CD14-positive monocyte (primary cell): ENCODE measurements at places on chromosomes 7 and 10.

GRCh38 chr7:123492485-123492884 lies 41.9 kb downstream of the IQUB start:
- DNase-seq: no peak

GRCh38 chr7:106462365-106462859 lies 177.6 kb upstream of the NAMPT start:
- peak; percentile 58 for DNase-seq

GRCh38 chr10:10311966-10312365 lies 705.7 kb upstream of the CELF2 start:
- no peak for DNase-seq

- DNase-seq: no peak
Observed at GRCh38 chr10:64369885-64370773, 848.9 kb downstream of the REEP3 start.

DNA sequence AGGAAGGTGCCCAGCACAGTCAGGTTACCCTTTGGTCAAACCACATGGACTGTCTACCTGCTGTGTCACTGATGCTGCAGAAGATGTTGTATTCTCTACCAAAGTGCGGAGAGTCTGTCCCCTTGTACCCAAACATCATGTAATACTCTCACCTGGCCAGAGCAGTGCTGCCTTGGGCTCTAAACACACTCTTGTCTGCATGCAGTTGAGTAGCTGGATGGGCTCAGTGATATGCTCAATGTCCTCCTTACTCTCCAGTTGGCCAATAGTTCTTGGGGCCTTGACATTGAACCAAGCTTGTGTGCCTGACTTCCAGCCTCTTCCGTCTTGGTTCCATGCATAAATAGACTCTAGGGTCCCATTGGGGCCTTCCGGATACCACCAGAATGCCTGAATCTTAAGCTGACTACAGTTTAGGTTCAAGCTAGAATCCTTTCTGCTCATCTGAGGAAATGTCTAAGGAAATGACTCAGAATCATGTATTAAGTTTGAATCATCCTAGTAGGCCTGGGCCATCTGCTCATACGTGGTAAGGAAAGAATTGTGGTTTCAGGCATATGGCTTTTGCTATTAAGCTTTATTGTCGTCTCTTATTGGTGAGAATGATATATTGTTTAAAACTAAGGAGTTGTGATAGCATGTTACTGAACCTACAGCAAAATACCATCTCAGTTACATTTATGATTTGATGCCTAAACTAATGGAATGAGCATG lies 118.0 kb downstream of the OTUD1 start:
- peak; percentile 30 for DNase-seq

DNA sequence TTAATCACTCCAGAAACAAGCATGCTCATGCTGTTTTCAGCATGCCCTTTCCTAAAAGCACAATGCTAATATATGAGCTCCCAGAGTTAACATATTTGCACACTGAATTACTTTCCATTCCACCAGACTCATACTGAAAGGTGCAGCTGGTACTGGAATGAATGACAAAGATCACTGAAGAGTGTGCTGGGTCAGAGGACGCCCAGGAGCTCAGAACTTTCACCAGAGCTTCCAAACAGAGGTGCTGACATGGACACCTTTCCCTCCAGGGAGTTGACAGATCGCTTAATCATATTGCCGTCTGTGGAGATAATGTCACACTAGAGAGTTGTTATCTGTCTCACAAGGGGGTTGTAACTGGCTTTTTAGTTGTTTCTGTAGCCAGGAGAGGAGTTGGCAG lies 292.9 kb downstream of the LHFPL3 start:
- no peak for DNase-seq

GRCh38 chr7:95066737-95067530 lies 159.5 kb downstream of the PPP1R9A start:
- DNase-seq: no peak

DNA sequence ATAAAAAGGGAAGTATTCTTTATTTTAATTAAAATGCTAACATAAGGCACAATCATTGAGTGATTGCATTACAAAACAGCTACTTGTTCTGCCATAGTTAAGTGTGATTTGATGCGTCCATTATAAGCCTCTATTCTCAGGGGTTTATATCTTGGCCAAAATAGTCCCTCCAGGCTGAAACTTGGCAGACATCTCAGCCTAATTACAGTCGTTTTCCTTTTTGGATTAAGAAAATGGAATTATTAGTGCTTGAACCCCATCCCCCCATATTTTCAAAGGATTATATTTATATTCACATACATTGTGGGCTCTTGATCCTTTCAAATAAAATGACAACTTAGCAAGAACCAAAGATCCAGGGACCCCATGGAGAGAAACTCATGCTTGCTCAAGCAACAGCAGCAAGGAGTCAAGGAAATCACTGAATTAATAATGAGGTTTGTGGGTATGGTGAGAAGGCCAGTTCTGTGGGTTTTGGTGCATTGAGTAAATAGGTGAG lies 66.7 kb upstream of the NEUROD6 start:
- no peak for DNase-seq

- no peak for DNase-seq
Observed at GRCh38 chr7:33941418-33941817, 36.1 kb downstream of the BMPER start.

- DNase-seq: peak; percentile 64
Observed at GRCh38 chr7:47601119-47601880, 19.4 kb upstream of the TNS3 start.

DNA sequence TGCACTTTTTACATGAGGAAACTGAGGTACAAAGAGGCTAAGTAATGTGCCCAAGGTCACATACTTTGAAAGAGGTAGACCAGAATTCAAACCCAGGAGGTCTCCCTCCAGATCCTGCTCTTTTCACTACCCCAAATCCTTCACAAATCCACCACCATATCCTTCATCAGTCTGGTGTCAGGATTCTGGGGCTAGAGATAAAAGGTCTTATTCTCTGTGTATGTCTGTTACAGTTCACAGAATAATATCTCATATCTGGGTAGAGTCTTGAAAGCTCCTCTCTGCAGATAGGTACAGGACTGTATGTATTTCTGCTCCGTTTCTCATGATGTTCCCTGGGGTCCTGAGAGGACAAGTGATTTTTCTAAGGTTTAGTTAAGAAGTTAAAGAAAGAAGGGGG lies 4.9 kb downstream of the PIK3CG start:
- no peak for DNase-seq

GRCh38 chr10:18202680-18203460 lies 62.6 kb downstream of the CACNB2 start:
- DNase-seq: no peak

- DNase-seq: peak; percentile 93
Observed at GRCh38 chr7:1940402-1940786, 270.3 kb downstream of the ELFN1 start.

GRCh38 chr10:48414778-48415177 lies 108.3 kb downstream of the MAPK8 start:
- DNase-seq: no peak

- DNase-seq: peak; percentile 89
Observed at GRCh38 chr7:2956526-2957368, 86.9 kb downstream of the CARD11 start.

GRCh38 chr7:11517853-11518252 lies 314.1 kb downstream of the THSD7A start:
- no peak for DNase-seq

DNA sequence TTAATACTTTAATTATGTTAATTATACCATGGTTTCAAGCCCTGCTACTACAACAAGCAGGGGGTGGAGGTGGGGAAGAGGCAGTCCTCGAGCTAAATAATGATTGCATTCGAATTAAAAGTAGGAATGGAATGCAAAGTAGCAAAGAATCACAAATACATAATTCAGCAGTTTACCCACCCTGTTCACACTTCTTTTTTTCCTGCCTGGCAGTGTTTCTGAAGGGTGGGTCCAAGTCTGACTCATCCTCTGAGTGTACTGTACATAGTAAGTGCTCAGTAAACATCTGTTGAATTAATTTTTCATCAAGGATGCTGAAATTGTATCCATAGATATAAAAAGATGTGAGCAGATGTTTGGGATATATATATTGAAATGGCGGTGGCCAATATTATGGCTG lies 778.8 kb downstream of the LRMDA start:
- no peak for DNase-seq

DNA sequence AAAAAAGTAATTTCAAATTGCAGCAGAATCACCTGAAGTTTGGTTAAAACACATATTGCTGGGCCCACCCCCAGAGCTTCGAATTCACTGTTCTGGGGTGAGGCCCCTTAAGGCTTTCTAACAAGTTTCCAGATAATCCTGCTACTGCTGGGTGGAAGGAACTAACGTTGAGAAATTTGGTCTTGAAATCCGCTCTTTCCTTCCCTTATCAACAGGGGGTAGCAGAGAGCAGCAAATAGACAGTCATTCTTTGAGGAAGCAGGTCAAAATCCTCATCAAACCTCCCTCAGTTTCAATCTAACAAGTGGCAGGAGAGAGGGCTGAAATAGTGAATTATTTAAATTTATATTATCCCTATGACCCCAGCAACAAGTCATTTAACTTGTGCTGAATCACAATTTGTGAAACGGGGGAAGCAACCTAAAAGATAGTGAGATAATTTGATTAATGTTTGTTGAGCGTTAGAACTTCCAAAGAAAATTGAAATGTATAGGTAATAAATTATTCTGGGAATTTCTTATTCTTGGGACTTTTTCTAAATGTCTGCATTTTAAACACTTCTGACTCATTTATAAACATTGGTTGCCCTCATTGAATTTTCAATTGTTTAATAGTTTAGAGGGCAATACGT lies 21.7 kb upstream of the MALSU1 start:
- peak; percentile 54 for DNase-seq

DNA sequence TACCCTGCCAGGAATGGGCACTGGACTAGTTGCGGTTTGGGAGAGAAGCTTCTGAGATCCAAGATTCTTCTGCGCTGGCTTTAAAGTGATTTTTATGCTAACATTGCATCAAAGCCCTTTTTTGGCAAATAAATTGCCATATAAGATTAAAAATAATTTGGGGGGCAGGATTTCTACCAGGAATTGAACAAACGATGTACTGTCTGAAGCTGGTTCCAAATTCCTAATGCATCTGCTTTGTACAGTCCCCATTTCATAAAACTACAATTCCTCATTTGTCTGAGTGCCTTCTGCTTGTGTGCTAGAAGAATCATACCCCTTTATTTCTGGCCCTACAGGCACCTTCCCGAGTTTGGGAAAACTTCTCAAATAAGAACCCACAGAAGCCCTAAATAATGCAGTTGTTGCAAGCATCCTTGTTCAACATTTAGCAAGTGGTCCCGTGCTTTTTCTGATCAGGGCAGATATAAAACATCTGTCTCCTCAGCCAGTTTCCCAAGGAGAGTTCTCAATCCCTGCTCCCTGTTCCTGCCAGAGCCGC lies 349.7 kb downstream of the PTEN start:
- DNase-seq: no peak

DNA sequence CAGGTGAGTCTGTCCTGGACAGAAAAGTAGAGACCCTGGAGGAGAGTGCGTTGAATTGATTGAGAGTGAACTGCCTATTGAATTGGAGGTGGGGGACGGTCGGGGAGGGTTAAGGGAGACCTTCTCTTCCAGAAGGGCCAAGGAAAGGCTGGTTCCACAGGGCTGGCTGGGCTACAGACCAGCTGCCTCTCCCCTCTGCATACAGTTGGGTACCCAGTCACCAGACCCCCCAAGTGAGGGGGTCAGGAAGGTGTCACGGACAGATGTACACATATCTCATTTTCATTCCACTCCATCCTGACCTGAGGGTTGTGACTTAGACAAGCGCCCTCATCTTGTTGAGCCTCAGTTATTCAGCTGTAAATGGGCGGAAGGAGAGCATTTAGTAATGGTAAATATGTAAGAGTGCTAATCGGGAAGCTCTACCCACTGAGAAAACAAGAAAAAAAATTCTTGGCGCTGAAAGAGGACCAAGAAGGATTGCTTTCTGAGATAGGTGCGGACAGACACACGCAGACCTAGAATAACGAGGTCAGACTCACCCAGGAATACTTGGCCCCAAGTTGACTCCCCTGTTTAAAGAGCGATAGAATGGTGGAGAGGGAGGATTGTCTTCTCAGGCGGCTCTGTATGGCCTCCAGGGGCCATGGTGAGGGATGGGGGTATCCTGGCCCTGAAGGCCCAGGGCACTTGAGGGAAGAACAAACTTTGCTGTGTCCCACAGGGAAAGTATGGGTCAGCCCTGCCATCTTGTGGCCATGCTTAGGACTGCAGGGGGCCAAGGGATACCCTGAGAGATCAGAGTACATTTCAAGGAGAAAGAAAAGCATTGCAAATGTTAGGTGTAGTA lies 7.2 kb upstream of the MBL2 start:
- DNase-seq: peak; percentile 36

DNA sequence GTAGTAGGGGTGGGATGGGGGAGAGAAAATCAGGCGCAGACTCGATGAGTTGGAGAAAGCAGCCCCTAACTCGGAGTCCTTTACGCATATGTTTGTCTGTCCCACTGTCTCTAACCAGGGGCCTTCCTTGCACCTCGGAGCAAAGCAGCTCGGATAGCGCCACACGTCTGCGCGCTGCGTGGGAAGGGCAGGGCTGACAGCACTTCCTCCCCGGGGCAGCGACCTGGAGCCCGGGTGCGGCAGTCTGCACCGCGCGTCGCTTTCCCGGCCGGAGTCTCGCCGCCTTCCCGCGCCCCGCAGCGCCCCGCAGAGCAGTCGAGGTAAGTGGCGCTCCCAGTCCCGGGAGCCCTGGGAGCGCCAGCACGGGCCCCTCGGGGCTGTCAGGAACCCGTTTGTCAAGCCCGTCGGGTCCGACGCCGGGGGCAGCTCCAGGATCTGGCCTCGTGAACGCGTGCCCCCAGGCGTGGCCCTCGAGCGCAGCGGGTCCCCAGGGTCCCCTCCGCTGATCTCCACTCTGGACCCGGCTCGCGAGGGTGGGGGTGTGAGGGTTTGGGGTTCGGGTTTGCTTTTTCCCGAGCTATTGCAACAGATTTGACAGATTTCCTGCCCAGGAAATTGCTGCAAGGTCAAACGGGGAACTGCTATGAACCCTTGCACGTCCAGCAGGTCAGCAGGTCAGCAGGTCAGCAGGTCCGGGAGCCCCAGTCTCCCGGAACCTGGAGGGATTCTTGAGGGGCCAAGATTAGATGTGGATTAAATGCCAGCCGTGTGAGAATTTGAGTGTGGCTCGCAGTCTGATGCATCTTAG lies 597 bp downstream of the APBB1IP start:
- DNase-seq: peak; percentile 74

DNA sequence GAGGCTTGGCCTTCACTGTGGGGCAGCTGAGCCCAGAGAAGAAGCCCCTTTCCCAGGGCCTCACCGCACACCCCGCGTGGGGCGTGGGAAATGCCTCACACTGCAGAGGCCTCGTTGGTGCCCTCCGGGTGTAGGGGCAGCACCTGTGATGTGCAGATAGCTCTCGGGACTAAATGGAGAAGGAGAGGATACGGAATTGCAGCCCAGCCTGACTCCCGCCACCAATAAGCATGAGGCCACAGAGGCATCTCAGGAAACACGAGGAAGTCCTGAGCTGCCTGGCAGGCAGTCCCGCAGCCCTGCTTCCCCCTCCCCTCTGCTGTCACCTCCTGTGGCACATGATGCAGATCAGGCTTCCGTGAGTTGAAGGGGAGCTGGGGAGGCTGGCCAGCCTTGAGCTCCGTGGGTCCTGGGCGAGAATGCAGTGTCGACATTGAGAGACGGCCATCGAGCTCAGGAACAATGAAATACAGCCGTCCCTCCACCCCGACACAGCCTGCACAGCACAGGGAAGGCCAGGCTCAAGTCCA lies 59.6 kb upstream of the PPP2R2D start:
- no peak for DNase-seq

GRCh38 chr10:4262870-4263600 lies 478.0 kb upstream of the KLF6 start:
- no peak for DNase-seq
